Activated T-cell treated with anti-CD3 and anti-CD28 coated beads, Interleukin-2, amount 50 U/mL, for 1 hour (primary cell): ENCODE measurements at places on chromosomes 11 and 22.

- DNase-seq = no peak
Observed at GRCh38 chr11:63767267-63767564, 1.4 kb downstream of the ZFTA start.

DNA sequence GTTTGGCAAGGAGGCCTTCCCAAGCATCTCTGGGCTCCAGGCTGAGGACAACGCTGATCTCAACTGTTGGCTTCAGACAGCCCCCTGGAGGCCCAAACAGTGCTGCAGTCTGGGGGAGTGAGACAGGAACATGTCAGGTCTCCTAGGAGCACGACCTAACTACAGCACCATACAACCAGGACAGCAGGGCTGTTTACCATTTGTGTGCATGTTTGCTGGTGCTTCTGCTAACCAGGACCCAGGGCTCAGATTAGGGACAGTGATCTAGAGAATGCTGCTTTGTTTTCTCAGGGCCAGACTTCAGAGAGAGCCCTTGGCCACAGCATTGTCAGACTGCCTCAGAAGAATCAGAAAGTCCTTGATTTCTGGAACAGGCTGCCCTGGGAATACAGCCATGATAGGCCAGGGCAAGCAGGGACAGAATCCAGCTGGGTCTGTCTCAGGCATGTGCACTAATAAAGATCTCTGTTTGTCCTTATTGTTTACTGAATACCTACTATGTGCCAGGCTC lies 126.5 kb downstream of the VPREB1 start:
- no peak for DNase-seq

DNA sequence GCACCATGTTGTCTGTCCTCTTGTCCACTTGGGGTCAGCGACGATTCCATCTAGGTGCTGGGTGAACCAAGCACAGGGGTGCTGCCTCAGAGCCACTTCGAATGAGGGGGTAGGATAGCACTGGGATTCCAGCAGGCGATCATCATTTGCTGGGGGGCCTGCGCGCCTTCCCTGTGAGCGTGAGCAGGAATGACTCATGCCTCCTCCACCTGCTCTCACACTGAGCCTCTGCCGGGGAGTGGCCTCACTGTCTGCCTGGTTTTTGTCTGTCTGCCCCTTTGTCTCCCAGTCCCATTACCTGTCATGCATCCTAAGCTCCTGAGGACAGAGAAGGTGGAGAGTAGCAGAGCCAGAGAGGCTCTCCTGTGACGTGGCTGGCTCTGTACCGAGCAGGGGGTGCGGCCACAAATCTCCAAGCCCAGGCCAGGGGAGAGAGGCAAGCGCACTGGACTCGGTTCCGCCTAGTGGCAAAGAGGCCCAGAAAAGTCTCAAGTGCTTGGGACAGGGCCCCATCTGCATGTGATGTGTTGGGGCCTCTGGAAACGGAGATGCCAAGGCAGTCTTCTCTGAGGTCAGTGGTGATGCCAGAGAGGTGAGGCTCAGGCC lies 30.8 kb downstream of the RSPH14 start:
- no peak for DNase-seq

DNA sequence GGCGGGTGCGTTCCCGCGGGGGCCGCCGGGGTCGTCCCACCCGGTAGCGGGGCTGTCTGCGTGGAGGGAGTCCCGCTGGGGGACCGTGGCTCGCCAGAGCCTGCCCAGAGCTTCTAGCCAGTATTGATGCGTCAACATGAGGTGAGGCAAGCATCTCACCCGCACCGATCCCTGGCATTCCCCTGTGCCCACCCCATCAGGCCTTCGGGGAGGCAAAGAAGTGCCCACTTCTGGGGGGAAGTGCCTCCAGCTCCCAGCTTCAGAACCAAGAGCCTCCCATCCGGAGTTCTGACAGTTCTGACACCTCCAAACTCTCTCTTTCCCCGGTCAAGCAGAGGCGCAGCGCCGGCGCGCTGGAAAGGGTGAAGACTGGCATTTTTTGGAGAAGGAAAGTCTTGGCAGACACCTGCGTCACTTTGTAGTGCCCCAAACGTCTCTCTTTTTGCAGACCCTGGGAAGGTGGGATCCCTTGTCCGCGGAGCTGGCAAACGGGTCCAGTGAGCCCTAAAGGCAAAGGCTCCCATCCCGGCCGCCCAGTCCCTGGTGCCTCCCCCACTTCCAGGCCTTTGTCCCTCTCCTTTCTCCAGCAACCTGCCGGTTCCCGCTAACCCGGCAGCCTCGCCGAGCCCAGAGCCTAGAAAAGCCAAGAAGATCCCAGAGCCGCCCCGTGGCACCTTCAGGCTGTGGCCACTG lies 3.2 kb upstream of the PAX6 start:
- no peak for DNase-seq

GRCh38 chr11:111135778-111136570 lies 109.6 kb upstream of the POU2AF2 start:
- no peak for DNase-seq

DNA sequence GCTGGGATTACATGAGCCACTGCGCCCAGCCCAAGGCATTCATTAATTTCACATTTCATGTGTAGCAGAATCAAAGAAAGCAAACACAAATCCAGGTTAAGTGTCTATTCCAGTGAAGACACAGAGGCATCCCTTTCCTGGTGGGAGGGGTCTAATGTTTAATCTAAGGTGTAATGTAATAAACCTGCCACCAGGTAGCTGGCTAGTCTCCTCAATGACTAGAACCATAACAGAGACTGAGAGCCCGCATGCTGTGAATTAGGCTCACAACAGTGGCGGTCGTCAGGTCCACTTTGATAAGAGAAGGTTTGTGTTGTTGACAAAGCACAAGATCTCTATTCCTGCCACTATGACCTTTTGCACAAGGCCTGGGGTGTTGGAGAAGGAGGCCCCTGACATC lies 64.2 kb upstream of the ADA2 start:
- no peak for DNase-seq
